ENCODE measurements at places on chromosomes 4 and X. TPM values are rescaled to one million over a fixed set of nuclear protein-coding genes. Genes with fewer than 3 reads are reported as not detected.

- no peak for DNase-seq
Observed at GRCh38 chrX:67692246-67692645, 148.4 kb downstream of the AR start.

Gene RASSF6
- total RNA-seq: not detected

- no peak for DNase-seq
Observed at GRCh38 chr4:3017504-3017903, 54.1 kb downstream of the GRK4 start.

Gene MAOA
- 102 TPM for total RNA-seq

GRCh38 chr4:179399054-179399782, 1957.0 kb upstream of the AGA start:
- no peak for DNase-seq

Gene NAT8L
- 1.1 TPM for total RNA-seq

Gene CLDN34
- total RNA-seq: not detected

- no peak for DNase-seq
Observed at GRCh38 chr4:777520-778262, 48.2 kb downstream of the CPLX1 start.

- no peak for DNase-seq
Observed at GRCh38 chrX:23779025-23779424, 3.9 kb upstream of the SAT1 start.

Gene NWD2
- total RNA-seq: 0.08 TPM

Gene APELA
- not detected for total RNA-seq
